ENCODE measurements at places on chromosomes 13 and 19.

DNA sequence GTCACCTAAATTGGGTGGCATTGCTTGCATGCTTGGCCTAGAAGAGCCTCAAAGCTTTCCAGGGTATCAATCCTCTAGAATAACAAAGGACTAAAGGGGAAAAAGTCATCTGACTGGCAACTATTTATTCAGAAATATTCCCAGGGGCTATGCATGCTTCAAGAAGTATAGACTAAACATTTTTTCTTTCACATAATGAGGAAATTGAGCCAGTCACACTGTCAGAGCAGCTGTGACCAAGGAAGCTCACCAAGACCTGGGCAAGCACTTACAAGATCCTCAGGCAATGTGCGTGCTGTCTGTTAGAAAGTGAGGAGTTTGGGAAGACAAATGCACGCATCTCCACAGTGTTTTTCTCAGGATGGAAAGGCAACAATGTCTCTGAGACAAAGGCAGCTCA, 747.2 kb downstream of the DIAPH3 start:
- no peak for DNase-seq

GRCh38 chr19:38001158-38001781, 94.3 kb downstream of the SIPA1L3 start:
- DNase-seq: no peak

DNA sequence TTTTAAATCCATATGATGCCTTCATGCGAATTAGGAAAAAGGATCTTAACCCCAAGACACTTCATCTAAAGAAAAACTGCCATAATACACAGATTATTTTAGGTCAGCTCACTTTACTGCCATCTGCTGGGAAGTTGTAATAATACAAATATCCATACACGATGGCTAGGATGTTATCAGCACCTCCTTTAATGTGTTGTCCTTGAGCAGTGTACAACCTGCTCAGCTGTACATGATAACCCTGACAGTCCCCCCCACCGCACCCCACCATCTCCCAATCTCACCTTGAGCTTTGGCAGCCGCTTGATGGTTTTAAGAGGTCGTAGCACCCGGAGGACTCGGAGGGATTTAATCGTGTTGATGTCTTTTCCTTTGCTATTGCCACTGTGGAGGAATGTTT, 112.2 kb downstream of the IER2 start:
- DNase-seq: peak; percentile 65

- no peak for DNase-seq
Measured at GRCh38 chr13:78844106-78844505, 185.2 kb upstream of the OBI1 start.

DNA sequence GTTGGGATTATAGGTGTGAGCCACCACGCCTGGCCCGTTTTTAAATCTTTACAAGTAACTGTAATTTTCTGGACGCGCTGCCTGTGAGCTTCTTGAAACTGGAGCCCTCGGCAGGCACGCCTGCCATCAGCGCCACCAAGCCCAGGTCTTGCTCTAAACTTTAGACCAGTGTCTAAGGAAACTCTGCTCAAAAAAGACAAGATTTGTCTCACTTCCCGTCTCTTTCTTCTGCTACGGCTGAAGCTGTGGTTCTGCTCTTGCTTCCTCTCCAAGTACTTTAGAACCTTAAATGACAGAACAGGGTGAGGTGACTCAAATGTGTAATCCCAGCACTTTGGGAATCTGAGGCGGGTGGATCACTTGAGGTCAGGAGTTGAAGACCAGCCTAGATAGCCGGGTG, 24.9 kb downstream of the RCN3 start:
- no peak for DNase-seq

DNA sequence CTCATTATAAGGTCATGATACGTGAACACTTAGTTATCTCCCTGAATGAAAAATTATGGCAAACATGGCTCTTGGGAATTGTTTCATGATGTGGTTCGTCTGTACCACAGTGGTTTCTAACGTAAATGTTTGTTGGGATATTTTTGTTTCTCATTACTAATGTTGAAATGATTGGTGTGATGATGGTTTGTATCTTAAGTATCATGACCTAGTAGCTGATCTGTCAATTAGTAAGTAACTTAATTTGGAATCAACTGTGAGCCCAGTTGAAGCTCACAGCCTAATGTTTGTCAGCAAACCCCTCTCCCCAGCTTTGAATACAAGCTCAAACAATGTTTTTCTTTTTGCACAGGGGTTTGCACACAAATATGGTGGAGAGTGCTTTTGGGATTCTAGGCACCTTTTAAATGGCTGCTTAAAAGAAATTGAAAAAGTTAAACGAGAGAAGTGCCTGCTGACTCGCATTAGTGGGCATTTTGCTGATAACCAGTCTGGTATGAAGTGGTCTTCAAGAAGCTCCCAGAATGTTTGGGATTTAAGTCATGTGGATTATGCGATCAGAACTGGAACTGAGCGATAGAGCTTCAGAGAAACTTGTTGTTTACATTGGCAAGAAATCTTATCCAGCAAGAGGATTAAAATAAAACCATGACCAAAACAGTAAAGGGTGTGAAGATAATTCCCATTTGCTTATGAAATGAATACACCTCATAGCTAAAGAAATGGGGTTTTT, 68.2 kb downstream of the LMO7 start:
- DNase-seq: peak; percentile 38

DNA sequence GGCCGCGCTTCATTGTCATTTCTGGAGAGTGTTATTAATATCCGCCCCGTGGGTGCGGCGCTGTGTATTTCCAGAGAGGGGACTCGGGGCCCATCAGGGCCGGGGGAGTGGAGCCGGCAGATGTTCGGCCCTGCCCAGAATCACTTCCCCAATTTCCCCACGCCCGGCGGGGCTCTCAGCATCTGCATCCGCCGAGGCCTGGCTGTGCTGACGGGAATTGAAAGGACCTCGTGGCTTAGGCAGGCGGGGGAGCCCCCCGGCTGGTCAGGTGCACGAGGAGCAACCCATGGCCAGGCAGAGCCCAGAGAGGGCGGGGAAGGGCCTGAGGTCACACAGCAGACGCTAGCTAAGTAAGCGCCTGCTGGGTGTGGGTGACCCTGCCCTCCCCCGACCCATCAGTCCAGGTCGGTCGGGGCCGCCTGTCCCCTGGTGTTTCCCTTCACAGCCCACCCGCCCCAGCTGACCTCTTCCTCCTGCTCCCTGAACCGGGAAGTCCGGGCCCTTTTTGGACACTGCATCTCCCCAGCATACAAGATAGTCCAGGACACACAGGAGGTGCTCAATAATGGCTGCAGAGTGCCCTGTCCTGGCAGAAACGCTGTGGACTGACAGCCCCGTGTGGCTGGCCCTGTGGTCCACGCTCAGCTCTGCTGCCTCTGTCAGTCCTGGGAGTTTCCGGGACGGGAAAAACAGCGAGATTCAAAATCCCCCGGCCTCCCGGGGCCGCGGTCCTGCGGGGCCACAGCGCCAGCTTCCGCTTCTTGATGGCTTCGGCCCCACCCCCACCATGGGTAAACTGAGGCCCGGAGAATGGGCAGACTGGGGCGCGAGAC, 22.1 kb downstream of the ARID3A start:
- no peak for DNase-seq

DNA sequence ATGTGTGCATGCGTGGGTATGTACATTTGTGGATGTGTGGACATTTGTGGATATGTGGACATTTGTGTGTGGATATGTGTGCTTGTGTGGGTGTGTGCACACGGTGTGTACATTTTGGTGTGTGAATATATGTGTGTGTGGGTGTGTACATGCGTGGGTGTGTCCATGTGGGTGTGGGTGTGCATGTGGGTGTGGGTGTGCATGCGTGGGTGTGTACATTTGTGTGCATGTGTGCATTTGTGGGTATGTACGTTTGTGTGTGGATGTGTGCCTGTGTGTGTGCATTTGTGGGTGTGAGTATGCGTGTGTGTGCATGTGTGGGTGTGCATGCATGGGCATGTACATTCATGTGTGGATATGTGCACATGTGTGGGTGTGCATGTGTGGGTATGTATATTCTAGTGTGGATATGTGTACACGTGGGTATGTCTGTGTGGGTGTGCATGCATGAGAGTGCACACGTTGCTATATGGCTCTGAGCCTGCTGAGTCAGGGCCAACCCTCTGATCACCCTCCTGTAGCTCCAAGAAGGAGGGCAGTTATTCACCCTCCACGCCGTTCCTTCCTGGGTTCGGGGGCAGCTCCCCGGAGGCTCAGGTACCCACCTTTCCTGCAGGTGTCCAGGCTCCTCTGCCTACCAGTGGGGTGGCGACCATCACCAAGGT, 20.3 kb downstream of the COMP start:
- DNase-seq: no peak

DNA sequence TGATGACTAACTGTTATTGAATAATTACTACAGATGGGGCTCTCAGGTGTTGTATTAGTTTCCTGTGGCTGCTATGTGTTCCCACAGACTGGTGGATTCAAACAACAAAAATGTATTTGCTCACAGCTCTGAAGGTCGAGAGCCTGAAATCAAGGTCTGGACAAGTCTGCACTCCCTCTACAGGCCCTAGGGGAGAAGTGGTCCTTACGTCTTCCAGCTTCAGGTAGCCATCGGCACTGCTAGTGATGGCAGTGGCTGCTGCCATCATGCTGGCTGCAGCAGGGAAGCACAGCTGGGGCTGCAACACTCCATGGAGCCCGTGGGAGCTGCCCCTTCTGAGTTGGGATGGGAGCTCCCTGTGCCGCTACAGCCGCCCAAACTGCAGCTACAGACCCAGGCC, 1.9 kb downstream of the TEX26 start:
- no peak for DNase-seq

- no peak for DNase-seq
Measured at GRCh38 chr19:42212886-42213285, 4.6 kb downstream of the DEDD2 start.

GRCh38 chr13:28641600-28641926, 17.4 kb upstream of the POMP start:
- DNase-seq: peak; percentile 89

DNA sequence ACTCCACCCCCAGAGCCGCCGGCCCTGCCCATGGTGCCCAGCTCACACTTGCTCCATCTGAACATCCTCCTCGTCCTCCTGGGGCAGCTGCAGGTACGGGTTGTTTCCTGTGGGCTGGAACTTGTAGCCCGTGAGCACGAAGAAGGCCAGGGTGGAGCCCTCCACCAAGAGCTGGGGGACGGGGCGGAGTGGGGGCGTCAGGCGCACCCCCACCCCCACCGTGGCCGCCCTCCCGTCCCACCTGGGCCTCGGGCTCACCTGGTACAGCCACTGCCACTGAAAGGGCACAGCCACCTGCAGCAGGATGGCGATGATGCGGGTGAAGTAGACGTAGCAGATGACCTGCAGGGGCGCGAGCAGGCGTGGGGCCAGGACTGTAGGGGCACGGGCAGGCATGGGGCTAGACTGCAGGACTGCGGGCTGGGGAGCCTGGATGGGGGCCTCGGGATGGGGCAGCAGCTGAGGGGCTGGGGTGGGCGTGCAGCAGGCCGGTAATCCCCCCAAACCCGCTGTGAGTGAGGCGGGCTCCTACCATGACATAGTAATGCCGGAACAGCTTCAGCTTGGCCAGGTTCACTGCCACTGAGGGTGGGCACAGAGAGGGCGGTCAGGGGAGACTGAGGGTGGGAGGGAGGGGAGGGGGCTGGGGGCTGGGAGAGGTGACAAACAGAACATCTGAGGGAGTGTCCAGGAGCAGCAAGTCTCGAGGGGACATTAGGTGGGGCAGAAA, 6.3 kb downstream of the GPR108 start:
- no peak for DNase-seq

- DNase-seq: no peak
Measured at GRCh38 chr13:40028446-40028845, 373.0 kb downstream of the COG6 start.

- no peak for DNase-seq
Measured at GRCh38 chr19:16143399-16144215, at the start of gene HSH2D. Gene HSH2D (plus strand): TSS chr19:16143685. CDS start chr19:16148751, 5,066 bp downstream.

- DNase-seq: peak; percentile 49
Measured at GRCh38 chr19:55467236-55468053, 2.9 kb upstream of the C19orf85 start.

DNA sequence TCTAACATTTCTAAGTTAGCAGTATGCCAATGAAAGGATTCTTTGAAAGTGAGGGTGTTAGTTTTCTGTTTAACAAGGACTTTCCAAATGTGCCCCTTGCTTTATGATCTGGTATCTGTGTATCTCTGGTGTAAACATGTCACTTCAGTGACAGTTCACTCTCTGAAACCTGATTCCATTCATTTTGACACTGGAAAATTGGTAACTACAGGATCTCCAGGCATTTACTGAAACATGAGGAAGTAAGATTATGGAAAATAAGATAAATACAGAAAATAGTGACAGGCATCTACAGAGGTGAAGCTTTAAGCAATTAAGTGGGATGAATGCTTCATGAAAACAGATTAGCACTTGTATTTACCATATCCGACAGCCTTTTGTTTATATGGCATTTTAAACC, 101.6 kb upstream of the MYO16 start:
- DNase-seq: no peak

DNA sequence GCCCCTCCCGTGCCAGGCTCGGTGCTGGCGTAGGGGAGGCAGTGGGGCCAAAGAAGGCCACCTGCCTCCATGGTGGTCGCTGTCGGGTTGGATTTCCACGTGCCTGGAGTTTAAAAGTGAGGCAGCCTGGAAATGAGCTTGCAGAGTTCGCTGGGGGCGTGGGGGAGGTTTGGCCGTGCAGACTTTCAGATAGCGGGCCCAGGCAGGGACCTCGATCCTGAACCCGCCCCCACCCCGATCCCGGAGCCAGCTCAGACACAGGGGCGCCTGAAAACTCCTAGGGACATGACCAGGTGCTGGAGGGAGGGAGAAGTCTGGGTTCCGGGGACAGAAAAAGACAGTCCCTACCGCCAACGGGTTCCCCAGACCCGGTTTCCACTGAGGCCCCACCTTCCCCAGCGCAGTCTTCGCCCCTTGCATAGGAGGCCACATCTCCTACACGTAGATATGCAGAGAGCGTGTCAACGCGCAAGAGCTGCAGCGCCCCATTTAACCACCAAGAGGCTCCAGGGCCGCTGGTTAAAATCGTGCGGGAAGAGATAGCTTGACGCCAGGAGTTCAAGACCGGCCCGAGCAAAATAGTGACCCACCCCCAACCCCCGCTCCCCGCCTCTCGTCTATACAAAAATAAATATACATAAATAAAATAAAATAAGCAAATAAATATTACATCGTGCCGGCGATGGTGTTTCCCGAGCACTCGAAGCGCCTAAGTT, 8.5 kb downstream of the CCDC8 start:
- DNase-seq: no peak

DNA sequence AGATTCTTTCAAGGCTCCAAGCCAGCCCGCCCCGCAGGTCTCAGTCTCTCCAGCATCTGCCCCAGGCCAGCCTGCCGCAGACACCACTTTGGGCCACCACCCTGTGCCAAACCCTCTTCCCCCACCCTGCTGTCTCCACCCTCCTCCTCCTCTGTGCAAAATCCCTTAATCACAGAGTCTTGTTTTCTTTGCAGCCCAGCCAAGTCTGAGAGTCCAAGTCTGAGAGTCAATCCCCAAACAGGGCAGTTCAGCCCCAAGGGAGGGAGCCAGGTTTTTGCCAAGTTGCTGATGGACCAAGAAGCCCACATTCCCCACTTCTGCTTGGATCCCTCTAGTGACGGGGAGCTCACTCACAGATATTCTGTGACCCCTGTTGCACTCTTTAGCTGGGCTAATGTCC, 3.1 kb downstream of the ADAMTS10 start:
- no peak for DNase-seq

DNA sequence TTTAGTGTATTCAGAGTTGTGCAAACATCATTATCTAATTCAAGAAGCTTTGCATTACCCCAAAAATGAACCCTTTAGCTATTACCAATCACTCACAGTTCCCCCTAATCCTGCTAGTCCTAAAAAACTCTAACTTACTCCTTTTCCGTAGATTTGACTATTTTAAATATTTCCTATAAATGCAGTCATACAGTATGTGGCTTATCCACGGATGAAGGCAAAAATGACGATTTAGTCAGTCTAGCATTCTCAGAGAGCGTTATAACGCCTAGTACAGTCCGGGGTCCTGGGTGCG, 587 bp upstream of the ZNF383 start:
- DNase-seq: no peak

Measured in mesenchymal stem cell (in vitro differentiated cells and primary cell).